ENCODE measurements at places on chromosomes 1 and 21.

DNA sequence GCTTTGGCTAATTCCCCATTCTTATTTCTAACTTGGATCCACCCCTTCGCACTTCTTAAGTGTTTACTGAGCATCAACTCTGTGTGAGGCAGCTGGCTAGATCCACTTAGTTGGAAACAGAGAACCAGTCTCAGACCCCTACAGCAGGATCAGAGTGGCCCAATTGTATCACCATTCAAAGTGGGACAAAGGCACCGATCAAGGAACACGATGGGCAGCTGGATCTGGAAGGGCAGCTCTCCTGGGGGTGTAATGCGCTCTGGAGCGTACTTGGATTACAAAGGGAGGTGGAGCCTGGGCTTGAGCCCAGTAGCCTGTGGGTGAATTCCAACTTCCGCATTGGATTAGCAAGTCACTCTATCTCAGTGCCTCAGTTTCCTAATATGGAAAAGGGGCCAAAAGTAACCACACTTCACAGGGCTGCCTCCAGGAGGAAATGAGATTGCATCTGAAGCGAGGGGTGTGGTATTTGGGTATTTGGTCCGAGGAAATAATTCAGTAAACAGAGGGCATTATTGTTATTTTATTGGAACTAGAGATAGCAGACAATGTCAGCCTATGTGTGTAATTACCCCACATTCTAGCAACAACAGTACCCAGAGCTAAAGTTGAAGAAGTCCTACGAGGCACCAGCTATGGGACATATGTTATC is 11.9 kb downstream of the ECE1 start:
- no peak for DNase-seq

GRCh38 chr21:40923407-40923806 is 76.4 kb upstream of the DSCAM start:
- DNase-seq = no peak

- no peak for DNase-seq
Observed at GRCh38 chr1:110074166-110074565, 3.7 kb upstream of the ALX3 start.

GRCh38 chr1:112991402-112992120 is 35.6 kb upstream of the SLC16A1 start:
- no peak for DNase-seq

DNA sequence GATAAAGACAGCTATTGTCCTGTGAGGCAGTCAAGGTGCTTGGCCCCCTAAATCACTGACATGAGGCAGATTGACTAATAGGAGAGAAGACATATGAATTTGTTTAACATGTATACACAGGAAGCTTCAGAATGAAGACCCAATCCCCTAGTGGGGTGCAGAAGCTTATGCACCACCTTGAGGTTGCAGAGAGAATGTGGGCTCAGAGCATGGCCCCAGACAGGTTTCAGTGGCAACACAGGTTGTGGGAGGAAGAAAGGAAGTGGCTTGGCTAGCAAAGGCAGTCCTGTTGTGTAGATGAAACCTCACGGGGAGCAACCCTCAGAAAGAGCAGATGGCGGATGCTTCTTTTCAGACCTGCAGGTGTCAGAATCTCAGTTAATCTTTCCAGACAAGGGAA is 37.0 kb upstream of the PARP1 start:
- peak; percentile 75 for DNase-seq

- no peak for DNase-seq
Observed at GRCh38 chr1:39445573-39445972, 45.9 kb upstream of the BMP8A start.

DNA sequence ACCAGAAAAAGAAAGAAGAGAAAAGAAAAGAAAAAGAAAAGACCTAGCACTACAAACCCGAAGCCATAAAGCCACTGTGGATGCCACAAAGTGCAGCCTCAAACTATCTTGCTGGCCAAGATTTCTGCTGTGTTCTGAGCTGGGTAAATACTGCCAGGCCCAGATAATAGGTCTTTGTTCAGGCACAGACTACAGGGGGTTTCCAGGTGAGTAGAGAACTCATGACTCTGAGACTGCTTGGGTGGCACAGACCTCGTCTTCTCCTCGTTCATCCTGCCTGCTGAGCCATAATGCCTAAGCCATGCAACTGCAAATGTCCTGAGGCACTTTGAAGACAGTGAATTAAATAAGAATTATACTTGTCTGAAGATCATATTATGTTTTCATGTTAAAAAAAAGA is 651.8 kb downstream of the LMO4 start:
- DNase-seq = no peak

- DNase-seq = no peak
Observed at GRCh38 chr1:244035358-244035757, 15.7 kb upstream of the ZBTB18 start.

DNA sequence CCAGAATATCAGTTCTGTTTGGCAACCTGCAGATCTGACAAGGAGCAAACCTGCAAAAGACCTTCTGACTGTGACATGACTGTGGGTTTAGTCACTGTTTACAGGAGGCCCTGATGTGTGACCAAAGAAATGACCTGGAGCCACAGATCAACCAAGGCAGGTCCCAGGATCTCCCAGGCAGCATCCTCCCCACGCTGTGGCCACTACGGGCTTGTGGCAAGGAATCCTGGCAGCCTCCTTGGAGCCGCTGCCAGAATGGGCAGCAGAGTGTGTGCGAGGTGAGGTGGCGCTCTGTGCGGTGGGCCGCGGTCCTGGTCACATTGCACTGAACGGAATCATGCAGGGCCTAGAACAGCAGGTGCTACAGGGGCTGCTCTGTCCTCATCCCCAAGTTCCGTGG is 15.9 kb downstream of the MCM3AP start:
- no peak for DNase-seq

- DNase-seq = peak; percentile 37
Observed at GRCh38 chr1:45394342-45394741, 54.1 kb upstream of the MUTYH start.

DNA sequence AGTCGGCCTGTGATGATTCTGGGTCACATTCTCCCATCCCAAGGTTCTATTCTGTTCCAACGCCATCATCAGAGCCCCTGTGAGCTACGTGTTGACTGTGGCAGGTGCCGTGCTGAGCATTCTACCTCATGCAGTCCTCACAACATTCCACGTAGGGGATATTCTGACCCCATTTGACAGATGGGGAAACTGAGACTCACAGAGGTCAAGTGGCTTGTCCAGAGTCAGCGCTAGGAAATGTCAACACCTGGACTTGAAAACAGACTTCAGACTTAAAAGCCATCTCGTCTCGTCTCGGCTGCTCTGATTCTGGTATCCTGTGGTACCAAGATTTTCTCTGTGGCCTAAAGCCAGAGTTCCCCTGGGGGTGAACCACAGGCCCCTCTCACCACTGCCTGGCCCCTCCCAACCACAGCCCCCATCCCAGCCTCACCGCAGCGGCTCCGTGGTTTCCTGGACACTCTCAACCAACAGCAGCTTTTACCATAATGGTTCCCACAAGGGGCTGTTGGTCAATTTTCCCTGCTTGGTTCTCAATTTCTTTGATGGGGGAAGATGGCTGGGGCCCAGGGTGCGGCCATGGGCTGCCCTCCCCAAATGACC is 39.6 kb downstream of the SDC3 start:
- peak; percentile 43 for DNase-seq

- no peak for DNase-seq
Observed at GRCh38 chr1:231016966-231017365, 23.1 kb downstream of the FAM89A start.

- no peak for DNase-seq
Observed at GRCh38 chr1:148315071-148315811, 163.2 kb upstream of the NBPF11 start.

GRCh38 chr21:20999659-21000058 is 1.4 kb downstream of the NCAM2 start:
- DNase-seq = peak; percentile 26

All from activated CD4-positive, alpha-beta T cell treated with anti-CD3 and anti-CD28 coated beads, Interleukin-2, amount 50 U/mL, for 16 hours (primary cell).